ENCODE measurements at places on chromosomes 12 and 14.

- DNase-seq, result no peak
Observed at GRCh38 chr14:72118841-72119240, 186.6 kb downstream of the RGS6 start.

DNA sequence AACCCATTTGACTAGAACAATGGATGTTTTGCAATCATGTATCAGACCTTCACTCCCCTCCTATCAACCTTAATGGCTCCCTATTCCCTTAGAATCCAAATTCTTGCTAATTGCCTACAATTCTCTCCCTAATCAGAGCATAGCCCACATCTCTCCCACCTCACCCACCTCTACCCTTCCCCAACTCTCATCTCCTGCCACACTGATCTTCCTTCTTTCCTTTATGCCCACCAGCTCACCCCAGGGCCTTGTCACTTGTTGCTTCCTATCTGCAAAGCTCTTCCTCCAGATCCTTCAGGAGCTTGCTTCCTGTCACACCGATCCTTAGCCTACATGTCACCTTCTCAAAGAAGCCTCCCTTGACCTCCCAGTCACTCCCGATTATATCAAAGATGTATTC is 177.8 kb downstream of the KSR2 start:
- DNase-seq, result no peak

DNA sequence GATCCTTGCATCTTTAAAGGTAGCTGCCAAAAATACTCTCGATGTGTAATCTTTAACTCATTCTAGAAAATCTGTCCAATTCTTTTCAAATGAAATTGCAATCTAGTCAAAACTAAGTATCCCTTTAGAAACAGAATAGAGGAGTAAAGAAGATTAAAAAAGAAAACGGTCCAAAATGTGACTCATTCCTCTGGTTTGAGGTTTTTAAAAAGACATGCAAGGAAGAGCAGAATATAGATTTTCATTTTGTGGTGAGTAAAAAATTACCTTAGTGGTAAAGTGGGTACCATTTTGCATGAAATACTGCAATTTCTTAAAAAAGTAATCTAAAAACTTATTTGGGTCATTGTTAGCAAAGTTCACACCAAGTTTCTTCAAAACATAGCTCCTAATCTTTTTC is 108.4 kb downstream of the BRMS1L start:
- no peak for DNase-seq

- DNase-seq, result no peak
Observed at GRCh38 chr12:95411057-95411456, 62.9 kb upstream of the METAP2 start.

GRCh38 chr12:108332791-108333382 is 6.2 kb downstream of the CMKLR1 start:
- no peak for DNase-seq

DNA sequence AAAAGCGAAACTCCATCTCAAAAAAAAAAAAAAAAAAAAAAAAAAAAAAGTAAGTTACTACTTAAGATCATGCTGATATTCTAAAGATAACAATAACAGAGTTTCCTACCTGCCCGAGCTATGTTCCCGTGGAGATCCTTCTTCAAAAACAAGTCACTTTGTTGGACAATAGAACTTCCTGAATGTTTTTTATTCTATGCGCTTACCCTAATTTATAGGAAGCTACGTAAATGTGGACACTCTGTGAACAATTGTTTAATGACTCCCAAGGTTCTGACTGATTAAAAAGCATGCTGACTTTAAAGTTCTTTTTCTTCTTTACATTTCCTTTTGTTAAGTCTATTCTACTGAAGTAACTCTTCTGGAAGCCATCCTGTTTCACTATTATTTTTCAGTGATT is 52.5 kb downstream of the FGD4 start:
- DNase-seq, result no peak

DNA sequence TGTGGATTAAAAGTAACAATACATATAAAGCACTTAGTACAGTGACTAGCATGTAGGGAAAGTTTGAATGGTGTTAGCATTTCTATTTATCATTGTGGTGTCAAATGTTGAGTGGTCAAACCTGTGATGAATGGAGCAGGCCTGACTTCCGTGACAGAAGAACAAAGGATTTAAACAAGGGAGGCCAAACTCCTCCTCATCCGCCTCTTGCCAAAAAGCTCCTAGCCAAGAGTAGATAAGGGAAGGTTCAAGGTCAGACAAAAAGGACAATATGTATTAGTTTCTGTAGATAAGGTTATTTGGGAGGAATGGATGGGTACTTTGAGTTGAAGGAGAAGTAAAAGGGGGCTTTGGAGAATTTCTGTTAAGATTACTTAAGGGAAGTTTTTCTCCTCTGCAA is 6.5 kb downstream of the RNASE7 start:
- no peak for DNase-seq

DNA sequence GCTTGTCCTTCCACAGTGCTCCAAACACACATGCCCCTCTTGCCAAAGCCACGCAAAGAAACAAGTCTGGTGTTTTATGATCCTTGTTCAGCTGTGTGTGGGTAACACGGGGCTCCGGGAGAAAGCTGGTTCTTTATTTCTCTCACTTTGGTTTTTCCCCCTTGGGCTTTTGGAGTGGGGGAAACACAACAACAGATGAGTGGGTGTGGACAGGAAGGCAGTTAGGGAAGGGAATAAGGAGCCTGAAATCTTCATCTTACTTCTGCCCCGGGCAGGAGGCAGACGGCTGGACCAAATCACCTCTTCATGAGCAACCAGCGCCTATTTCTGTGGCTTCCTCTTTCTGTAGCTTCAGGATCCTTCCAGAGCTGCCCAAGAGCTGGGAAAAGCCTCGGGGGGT is 218.5 kb downstream of the PHETA1 start:
- DNase-seq, result no peak

DNA sequence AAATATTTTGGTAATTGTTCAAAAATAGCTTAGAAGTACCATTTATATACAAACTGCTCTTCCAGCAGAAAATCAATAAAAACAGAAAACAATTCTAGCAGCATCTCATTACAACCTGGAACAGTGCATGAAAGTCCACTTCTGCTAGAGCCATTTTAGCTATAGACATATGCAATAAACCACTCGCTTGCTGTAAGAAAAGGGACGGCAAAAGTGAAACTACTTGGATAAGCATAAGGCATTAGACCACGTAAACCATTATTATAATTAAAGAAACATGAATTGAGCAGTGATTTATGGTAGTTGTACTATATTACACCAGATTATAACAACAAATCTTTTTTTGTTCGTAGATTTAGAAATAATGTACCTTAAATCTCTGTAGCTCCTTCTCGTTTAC is 48.7 kb downstream of the LRIG3 start:
- DNase-seq, result no peak

DNA sequence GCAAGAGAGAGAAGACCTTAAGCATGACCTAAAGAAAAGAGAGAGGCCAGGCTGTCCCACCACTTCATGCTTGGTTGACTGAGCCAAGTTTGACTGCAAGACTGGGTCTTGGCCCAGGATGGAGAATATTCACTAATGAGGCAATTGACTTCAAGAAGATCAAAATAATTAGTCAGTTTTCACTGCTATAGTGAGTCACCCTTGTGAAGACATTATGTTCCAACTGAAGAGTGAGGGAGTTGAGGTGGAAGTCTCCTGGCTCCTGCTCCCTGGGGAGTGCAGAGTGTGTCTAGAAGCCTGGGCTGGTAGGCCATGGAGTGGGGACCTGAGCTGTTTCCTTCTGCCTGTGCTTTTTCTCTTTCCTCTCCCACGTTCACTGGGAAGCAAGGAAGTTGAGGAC is 117.6 kb downstream of the CACNA1C start:
- no peak for DNase-seq

- DNase-seq, result no peak
Observed at GRCh38 chr14:22296722-22297121, 292.3 kb downstream of the DAD1 start.

DNA sequence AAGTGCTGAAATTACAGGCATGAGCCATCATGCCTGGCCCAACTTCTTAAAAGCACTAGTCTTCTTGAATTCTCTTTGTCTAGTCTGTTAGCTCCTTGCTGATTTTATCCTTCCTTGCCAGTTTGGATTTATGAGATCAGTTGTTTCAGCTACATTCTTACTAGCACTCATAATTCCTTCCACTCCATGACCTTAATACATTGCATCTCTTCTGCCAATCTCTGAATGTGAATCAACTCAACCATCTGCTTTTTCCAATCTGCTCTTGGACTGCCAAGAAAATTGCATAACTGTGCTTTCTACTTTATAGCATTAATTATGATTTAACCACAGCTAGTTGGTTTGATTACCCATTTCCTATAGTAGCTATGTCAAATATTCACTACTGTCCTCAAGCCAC is 14.9 kb upstream of the HEATR5A start:
- DNase-seq, result no peak

- DNase-seq, result no peak
Observed at GRCh38 chr12:18428416-18428815, 167.1 kb downstream of the PIK3C2G start.

GRCh38 chr14:64727551-64728071 is 23.4 kb downstream of the PLEKHG3 start:
- peak; percentile 47 for DNase-seq

- no peak for DNase-seq
Observed at GRCh38 chr14:102085948-102086708, 716 bp downstream of the HSP90AA1 start.

GRCh38 chr12:54131641-54132280 is 57.0 kb downstream of the SMUG1 start:
- DNase-seq, result no peak

DNA sequence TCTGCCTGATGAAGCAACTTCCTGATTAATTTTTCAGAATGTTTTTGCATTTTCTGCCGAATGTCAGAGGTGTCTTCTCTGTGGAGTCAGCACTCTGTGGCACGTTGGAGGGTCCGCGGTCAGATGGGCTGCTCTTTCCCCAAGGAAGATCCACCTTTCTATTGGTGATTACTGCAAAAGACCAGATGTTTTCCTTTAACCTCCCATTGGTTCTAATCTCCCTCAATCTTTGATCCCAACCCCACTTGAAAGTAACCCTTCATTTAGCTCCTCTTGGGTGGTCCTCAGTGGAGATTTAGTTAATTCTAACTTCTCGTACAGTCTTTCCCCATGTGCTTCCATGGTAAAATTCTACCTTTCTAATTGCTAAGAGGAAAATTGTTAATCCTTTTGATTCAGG is 397.7 kb upstream of the DDHD1 start:
- DNase-seq, result no peak

DNA sequence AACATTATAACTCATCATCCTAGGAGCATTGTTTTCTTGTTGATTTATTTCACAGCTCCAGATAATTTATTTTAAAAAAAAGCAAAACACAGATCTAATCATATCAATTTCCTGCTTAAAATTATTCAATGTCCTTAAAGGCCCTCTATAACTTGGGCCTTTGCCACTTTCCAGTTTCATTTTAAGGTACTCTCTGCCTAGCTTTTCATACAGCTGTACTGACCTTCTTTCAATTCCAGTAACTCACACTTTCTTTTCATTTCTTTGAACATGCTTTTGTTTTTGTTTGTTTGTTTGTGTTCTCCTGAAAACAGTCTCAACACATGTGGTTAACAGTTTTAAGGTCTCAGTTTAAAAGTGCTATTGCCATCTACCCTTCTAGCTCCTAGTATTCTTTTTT is 281.9 kb downstream of the ACSS3 start:
- DNase-seq, result no peak

GRCh38 chr12:32201976-32202375 is 95.3 kb downstream of the BICD1 start:
- no peak for DNase-seq

DNA sequence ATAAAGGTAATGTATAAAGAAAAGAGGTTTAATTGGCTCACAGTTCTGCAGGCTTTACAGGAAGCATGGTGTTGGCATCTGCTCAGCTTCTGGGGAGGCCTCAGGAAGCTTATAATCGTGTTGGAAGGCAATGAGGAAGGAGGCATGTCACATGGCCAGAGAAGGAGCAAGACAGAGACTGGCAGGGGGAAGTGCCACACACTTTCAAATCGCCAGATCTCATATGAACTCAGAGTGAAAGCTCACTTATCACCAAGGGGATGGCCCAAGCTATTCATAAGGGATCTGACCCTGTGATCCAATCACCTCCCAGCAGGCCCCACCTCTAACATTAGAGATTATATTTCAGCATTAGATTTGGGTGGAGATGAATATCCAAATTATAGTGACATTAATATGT is 26.3 kb downstream of the LDHB start:
- no peak for DNase-seq

DNA sequence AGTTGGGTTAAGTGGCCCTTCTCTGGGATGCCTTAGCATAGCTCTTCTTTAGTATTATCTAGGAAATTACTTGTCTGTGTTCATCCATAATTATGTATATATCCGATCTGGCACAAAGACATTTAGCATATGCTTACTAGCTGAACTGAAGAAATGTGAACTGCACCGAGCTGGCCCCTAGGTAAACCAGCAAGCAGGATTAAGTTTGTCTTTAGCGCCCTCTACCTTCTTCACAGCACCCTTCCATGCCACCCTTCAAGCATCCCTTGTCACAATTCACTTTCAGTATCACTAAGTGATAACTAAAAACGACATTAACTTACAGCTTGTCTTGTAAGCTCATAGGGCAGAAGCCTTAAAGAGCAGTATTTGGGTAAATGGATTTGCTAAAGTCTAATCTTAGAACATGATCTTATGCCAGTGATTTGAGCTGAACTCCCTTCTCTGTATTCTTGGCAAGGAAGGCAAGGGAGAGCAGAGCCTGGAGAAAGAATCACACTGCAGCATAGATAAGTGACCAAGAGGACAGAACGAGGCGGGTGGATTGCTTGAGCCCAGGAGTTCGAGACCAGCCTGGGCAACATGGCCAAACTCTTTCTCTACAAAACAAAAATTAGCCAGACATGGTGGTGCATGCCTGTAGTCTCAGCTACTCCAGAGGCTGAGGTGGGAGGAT is 2.6 kb upstream of the HAL start:
- DNase-seq, result no peak

DNA sequence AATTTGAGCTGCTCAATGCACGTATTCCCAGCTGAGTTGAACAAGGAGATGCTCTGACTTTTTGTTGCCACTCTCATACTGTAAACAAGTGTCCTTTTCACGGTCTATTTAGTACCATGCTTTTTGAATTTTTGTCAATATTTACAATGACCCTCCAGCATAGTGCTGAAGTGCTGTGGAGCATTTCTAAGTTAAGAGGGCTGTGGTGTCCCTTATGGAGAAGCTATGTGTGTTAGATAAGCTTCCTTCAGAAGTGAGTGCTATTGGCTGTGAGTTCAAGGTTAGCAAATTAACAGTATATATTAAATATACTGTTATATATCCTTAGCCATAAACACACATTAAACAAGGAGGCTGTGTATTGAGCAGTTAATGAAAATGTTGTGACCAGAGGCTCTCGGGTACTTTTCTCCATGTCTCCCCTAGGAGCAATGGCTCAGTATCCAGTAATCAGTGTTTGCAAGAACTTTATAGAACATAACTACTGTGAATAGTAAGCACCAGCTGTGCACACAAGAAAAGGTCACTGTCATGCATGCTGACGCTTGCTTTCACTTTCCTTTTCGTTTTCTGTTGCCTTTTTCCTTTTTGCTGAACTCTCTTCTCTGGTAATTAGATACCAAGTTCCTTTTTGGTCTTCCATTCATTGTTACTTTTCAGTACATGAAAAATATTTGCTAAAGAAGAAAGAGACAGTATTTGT is 187.2 kb upstream of the NEDD1 start:
- DNase-seq, result no peak

GRCh38 chr12:20751046-20751445 is 55.9 kb downstream of the SLCO1C1 start:
- no peak for DNase-seq

GRCh38 chr14:104595116-104595675 is 9.4 kb downstream of the TMEM179 start:
- peak; percentile 52 for DNase-seq

Measured in pancreas (tissue), 10 donors.